Neuronal stem cell (in vitro differentiated cells): ENCODE measurements at places on chromosomes 16 and 17.

DNA sequence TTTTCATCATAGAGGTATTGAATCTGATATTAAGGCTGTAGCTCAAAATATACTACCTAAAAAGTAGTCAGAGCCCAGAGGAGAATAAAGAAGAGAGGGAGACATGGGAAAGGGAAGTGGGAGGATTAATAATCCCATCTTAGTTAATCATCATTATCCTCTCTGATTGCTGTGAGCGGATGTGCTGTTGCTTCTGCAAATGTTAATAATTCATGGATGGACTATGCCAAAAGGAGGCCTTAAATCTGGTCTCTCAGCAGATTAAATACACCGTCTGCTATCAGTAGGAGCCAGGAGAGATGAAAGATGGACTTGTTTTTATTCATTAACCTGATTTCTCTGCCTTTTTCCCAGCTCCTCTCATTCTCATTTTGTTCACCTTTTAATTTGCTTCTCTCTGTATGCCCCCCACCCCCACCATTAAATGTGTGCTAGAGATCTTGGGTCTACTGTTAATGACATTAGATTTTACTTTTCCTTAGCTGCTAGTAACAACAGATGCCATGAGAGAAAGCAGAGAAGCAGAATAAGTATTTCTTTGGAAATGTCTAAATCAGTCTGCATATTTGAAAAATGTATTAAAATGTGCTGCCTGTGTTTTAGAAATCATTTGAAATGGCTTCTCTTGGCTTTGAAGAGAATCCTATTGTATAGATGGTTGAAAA is 44.2 kb downstream of the NUP93 start:
- no peak for DNase-seq

DNA sequence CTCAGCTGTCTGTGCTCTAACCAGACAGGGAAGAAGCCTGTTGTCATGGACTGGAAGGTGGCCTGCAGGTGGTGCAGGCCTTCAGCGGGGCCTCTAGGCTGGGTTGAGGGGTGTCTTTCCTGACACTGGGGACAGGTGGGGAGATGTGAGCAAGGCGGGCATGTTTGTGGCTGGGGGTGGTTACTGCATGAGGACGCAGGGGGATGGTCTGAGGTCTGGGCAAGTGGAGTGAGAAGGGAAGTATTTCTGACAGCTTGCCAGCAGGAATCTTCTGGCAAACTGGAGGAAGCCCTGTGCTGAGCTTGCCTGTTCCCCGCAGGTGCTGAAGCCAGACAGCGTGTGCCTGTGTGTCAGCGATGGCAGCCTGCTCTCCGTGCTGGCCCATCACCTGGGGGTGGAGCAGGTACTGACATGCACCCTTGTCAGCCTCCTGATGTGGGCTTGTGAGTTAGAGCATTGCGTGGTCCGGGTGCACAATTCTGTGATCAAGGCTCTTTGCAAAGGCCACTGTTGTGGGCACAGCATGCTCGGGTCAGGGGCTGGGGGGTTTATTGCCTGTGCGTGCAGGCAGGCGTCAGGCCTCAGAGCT is 36.2 kb downstream of the PRMT7 start:
- no peak for DNase-seq

DNA sequence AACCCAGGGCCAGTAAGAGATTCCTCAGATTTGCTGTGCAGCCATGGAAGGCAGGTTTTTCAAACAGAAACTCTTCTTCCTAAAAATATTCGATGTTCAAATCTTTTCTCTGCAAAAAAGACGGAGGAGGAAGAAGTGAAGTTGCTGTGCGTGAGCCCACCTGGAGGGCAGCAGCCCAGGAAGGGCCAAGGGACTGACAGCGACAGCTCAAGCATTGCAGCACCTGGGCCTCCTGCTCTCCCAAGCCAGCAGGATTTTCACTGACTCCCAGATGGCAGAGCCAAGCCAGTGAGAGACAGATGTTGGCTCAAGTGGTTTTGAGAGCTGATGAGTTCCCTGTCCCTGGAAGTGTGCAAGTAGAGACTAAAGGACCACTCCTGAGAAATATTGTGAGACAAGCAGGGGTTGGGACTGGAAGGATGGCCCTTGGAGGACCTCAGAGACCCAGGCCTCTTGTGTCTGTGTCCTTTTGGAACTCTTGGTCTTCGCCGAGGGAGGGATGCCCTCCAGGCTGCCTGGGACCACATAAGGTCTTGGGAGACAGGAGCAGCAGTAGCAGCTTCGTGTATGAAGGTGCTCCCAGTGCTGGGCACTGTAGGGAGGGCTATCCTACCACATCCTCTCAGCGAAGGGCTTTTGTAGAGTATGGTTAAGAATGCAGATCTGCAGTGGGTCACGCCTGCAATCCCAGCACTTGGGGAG is 29.3 kb upstream of the TNFRSF13B start:
- DNase-seq: no peak

DNA sequence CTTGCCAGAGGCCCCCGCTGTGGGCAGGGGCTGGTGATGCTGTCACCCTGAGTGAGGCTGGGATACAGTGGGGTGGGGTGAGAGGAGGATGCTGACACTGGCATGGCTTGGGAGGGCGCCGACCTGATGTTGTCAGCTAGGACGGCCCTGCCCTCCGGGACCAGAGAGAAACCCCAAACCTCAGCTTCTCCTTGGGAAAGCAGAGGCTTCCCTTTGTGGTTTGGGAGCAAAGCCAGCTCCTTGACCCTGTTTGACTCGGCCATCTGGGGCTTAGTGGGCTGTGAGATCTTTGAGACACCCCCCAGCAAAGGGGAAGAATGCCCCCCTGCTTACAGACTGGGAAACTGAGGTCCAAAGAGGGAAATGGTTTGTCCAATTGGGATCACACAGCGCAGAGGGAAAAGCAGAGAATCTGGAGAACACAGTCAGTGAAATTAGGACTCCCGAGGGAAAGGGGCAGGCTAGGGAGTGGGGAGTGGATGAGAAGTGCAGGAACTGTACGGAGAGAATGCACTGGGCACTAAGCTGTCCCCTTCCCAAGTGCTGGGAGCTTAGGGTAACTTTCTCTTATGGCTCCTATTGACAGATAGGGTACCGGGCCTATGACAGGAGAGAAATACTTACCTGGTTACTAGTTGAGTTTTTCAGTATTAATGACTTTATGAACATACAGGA is 40.7 kb upstream of the DLX4 start:
- DNase-seq: no peak

- DNase-seq: no peak
Observed at GRCh38 chr17:79813297-79814126, 16.6 kb upstream of the CBX8 start.

GRCh38 chr16:23174622-23175021 is 7.9 kb upstream of the SCNN1G start:
- DNase-seq: peak; percentile 14

DNA sequence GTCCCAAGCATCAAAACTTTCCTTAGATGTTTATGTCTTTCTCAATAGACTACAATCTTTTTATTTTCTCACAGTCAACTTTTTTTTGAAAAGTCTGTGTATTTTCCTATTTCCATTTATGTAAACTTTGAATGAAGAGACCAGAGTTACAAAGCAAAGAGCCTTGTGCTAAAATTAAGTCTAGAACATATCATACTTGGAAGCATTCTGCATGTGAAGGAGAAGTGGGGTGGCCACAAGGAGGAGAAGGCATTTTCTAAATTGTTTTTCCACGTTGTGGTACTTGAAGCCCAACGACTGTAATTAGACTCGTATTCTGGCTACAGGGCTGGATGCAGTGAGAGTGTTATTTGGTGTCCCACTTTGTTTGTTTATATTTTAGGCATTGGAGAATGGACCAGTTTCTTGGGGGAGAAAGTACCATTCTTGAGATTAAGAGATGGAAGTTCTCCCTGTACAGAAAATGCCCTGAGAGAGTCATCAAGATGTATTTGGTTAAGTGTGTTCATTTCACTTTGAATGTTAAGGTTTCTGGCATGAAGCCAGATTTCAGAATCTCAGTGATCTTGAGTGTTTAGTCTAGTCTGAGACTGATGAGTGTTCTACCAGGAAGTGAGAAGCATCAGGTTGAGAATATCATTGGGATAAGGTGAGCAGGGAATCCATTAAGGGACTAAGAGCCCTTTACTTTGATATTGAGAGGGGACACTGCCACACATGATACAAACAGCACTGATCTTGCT is 71.6 kb downstream of the MAP2K6 start:
- DNase-seq: no peak

GRCh38 chr16:72679856-72680255 is 368.1 kb downstream of the ZFHX3 start:
- DNase-seq: no peak
